ENCODE measurements at places on chromosomes 1 and 21.

DNA sequence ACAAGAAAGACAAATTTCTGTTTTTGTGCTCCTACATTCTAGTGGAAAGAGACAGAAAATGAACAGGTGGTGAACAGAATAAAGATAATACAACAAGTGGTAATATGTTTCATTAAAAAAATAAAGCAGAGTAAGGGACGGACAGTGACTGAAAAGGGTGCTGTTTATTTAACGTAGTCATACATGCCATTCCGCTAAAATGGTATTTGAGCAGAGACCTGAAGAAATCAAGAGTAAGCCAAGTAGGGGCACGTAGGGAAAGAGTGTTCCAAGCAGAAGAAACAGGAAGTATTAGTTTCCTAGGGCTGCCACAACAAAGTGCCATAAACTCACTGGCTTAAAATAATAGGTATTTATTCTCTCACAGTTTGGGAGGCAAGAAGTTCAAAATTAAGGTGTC is 65.6 kb upstream of the KCTD3 start:
- no peaks in the 10 kb centered on the region for H3K36me3 ChIP-seq
- H3K4me1 ChIP-seq: no peaks in the 10 kb centered on the region
- H3K27ac ChIP-seq: no peak overlapping the region
- peaks cover 2% of the 10 kb centered on the region for H3K27me3 ChIP-seq
- no peak overlapping the region for H3K4me3 ChIP-seq

DNA sequence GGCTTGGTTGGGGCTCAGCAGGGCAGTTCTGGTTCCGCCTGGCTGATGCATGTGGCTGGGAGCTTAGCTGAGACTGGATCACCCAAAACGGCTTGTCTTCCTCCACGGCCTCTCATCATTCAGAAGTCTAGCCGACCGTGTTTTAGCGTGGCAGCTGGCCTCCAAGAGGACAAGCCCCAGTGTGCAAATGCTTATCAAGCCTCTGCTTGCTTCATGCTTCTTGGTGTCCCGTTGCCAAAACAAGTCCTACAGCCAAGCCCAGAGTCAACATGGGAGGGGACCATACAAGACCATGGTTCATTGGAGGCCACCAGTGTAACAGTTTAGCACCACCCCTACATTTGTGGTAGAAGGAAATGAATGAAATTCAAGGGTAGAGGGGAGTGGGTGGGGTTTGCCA is 10.5 kb upstream of the KDF1 start:
- H3K36me3 ChIP-seq: no peaks in the 10 kb centered on the region
- no peak overlapping the region for H3K4me3 ChIP-seq
- H3K27ac ChIP-seq: no peak overlapping the region
- H3K4me1 ChIP-seq: peaks cover 14% of the 10 kb centered on the region
- DNase-seq: no peak

DNA sequence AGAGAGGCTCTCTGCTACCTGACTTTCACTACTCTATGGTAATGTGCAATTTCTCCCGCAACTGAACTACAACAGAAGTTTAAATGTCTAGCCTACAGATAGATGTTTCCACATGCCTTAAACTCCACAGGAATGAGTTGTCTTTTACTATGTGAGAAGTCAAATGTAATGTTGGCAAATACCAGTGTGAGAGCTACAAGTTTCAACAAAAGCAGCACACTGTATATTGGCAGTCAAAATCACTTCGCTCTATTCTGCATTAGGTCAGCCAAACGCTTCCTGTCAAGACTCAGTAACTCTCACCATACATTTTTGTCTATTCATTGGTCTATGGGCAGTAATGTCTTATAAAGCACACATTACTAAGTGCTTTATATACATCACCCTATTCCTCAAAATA is 41.9 kb downstream of the LUZP1 start:
- peaks cover 8% of the 10 kb centered on the region for H3K4me1 ChIP-seq
- no peak overlapping the region for H3K4me3 ChIP-seq
- peak; percentile 58 for DNase-seq

DNA sequence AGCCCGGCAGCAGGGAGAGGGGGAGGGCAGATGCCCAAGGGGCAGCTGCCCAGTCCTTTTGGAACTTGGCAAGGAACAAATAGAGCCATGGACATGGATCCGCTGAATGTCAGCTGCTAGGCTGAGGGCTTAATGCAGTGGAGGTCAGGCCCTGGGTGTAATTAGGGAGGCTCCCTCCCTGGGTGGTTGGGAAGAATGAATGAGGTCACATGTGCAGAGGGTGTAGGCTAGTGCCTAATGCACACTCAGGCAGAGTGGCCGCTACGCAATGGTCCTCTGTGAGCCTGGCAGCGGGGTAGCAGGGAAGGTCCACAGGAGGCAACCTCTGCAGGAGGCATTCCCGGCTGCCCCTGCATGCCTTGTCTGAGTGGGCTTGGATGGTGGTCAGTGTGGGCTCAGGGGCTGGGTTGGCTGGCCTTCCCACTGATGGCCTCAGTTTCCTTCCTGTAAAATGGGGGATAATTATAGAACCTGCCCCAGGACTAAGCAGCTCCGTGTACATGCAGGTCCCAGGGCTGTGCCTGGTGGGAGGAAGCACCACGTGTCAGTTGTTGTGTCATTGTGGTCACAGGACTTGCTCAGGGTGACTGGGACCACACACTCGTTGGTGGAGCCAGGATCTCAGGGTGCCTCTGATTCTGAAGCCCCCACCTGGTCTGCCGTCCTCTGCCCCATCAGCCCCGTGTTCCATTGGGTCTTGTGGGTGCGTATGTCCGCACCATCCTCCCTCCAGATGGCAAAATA is 81.6 kb upstream of the ACTL8 start:
- H3K4me3 ChIP-seq: no peak overlapping the region
- H3K36me3 ChIP-seq: peaks cover 56% of the 10 kb centered on the region
- no peaks in the 10 kb centered on the region for H3K27me3 ChIP-seq
- DNase-seq: no peak

DNA sequence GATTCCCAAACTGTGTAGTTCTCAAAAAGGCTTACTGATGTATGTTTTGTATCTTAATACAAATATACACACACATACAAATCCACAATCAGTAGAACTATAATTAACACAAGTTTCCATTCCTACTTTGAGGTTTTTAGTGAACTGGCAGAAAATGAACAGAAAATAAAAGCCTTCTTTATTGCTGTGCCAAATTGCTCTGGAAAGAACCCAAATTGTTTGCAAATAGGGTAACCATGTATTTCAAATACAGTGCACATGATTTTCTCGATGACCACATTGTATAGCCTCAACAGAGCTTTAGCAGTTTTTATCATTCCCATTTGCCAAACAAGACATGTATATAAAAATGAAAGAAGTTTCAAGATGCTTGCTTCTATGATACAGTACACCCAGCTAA is 173.3 kb downstream of the COL24A1 start:
- H3K4me1 ChIP-seq: no peaks in the 10 kb centered on the region
- H3K4me3 ChIP-seq: no peak overlapping the region
- no peak overlapping the region for H3K27ac ChIP-seq
- H3K36me3 ChIP-seq: no peaks in the 10 kb centered on the region
- H3K27me3 ChIP-seq: no peaks in the 10 kb centered on the region

- peak overlapping the region; percentile 98 for H3K4me3 ChIP-seq
- H3K4me1 ChIP-seq: no peaks in the 10 kb centered on the region
- peak overlapping the region; percentile 82 for H3K27ac ChIP-seq
- H3K27me3 ChIP-seq: no peaks in the 10 kb centered on the region
- DNase-seq: peak; percentile 82
Observed at GRCh38 chr1:223845037-223845809, 524 bp downstream of the TP53BP2 start.

DNA sequence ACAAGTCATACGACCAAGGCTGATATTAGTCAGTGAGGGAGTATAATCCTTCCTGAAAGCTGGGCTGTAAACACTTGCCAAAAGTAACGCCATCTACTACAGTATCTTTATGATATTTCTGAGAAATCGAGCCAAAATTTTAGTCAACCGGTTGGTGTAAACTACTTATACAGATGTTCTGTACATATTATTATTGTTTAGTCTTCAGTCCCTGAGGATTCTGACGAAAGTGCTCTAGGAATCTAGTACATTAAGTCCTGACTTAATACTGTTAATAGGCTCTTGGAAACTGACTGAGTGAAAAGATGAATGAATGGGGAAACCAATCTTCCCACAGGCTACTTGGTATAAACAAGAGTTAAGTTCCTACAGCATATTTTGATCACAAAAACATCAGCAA is 274.3 kb downstream of the USP25 start:
- DNase-seq: no peak
- H3K27ac ChIP-seq: no peak overlapping the region
- no peaks in the 10 kb centered on the region for H3K4me1 ChIP-seq
- H3K27me3 ChIP-seq: no peaks in the 10 kb centered on the region
- no peaks in the 10 kb centered on the region for H3K36me3 ChIP-seq

- H3K4me1 ChIP-seq: no peaks in the 10 kb centered on the region
- H3K27me3 ChIP-seq: no peaks in the 10 kb centered on the region
- no peak overlapping the region for H3K4me3 ChIP-seq
- H3K27ac ChIP-seq: no peak overlapping the region
- H3K36me3 ChIP-seq: no peaks in the 10 kb centered on the region
- peak; percentile 61 for DNase-seq
Observed at GRCh38 chr1:216523449-216524190, 100.4 kb upstream of the USH2A start.

DNA sequence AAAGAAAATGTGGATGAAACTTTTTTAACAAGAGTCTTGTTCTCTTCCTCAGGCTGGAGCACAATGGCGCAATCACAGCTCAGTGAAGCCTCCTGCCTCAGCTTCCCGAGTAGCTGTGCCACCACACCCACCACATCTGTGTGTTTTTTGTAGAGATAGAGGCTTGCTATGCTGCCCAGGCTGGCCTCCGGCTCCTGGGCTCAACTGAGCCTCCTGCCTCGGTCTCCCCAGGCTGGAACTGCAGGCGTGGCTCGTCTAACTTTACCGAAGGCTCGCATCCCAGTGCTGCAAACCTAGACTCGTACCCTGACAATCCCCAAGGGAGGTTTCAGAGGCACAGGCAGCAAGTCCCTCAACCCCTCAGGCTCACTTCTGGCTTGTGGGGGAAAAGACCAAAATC is 14.5 kb downstream of the SSU72 start:
- no peak overlapping the region for H3K27ac ChIP-seq
- H3K27me3 ChIP-seq: no peaks in the 10 kb centered on the region
- no peak overlapping the region for H3K4me3 ChIP-seq
- DNase-seq: no peak

GRCh38 chr1:55560266-55560665 is 345.1 kb upstream of the USP24 start:
- no peak overlapping the region for H3K4me3 ChIP-seq
- no peaks in the 10 kb centered on the region for H3K4me1 ChIP-seq
- no peak for DNase-seq
- no peak overlapping the region for H3K27ac ChIP-seq
- no peaks in the 10 kb centered on the region for H3K36me3 ChIP-seq

DNA sequence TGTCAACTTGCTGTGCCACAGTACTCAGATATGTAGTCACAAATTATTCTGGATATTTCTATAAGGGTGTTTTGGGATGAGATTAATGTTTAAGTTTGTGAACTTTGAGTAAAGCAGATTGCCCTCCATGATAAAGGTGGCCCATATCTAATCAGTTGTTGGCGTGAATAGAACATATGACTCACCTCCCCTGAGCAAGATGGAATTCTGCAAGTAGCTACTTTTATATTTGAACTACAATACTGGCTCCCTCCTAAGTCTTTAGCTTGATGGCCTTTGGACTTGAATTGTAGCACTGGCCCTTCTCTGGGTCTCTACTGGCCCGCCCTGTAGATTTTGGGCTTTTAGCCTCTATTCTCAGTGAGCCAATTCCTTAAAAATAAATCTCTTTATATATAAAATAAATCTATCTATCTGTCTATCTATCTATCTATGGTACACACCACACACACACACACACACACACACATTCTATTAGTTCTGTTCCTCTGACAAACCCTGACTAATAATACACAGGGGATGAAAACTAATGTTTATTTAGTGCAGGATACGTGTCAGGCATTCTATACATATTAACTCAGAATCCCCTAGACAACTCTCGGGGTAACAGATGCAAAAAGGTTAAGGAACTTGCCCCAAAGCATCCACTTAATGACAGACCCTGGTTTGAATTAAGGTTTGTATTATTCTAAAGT is 37.9 kb upstream of the PDC start:
- no peak overlapping the region for H3K27ac ChIP-seq
- H3K36me3 ChIP-seq: no peaks in the 10 kb centered on the region
- peak; percentile 50 for DNase-seq
- peak overlapping the region; percentile 35 for H3K4me3 ChIP-seq
- no peaks in the 10 kb centered on the region for H3K4me1 ChIP-seq

DNA sequence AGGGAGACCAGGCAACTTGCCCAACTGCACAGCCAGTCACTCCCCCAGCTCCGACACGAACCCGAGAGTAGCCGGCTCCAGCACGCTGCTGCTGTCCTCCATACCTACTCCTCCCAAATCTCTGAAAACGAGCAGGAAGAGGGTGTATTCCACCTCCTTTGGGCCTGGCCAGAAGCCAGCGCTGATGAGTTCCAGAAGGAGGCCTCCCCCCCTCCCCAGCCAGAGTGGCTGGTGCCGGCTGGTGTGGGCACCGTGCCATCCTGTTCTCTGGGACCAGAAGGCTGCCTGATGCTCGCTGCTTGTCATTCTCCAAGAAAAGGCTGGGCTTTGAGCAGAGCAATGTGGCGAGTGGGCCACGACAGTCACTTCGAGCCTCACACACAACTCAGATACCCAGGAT is 22.2 kb downstream of the KCNN3 start:
- H3K27me3 ChIP-seq: peaks cover 67% of the 10 kb centered on the region
- H3K36me3 ChIP-seq: no peaks in the 10 kb centered on the region
- no peak for DNase-seq
- no peak overlapping the region for H3K4me3 ChIP-seq
- peaks cover 2% of the 10 kb centered on the region for H3K4me1 ChIP-seq

GRCh38 chr1:30029677-30030076 is 693.7 kb downstream of the MATN1 start:
- peaks cover 5% of the 10 kb centered on the region for H3K4me1 ChIP-seq
- peaks cover 3% of the 10 kb centered on the region for H3K27me3 ChIP-seq
- H3K27ac ChIP-seq: no peak overlapping the region
- no peak for DNase-seq
- no peak overlapping the region for H3K4me3 ChIP-seq
- no peaks in the 10 kb centered on the region for H3K36me3 ChIP-seq

DNA sequence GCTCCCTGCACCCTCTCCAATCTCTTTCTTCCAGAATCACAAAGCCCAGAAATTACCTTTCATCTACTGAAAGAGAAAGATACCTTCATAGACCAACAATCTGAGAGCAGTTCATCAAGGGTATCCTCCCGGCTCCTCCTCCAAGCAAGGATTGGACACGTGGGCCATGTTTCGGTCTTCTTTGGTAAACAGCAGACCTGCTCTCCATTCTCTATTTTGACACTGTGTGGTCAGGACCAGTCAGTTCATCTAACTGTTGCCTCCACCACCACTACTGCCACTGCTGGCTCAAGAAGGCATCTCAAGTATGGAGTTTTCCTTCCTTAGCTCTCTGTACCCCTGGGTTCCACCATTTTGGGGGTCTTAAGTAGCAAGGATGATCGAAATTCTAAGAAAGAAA is 8.0 kb upstream of the LELP1 start:
- H3K27ac ChIP-seq: no peak overlapping the region
- no peaks in the 10 kb centered on the region for H3K4me1 ChIP-seq
- no peaks in the 10 kb centered on the region for H3K36me3 ChIP-seq
- H3K27me3 ChIP-seq: peaks cover 31% of the 10 kb centered on the region
- no peak for DNase-seq

- no peak for DNase-seq
- no peaks in the 10 kb centered on the region for H3K4me1 ChIP-seq
- H3K36me3 ChIP-seq: no peaks in the 10 kb centered on the region
- H3K27me3 ChIP-seq: no peaks in the 10 kb centered on the region
- no peak overlapping the region for H3K4me3 ChIP-seq
Observed at GRCh38 chr1:195376190-195376589, 1232.0 kb downstream of the KCNT2 start.

Measured in mesenchymal stem cell (in vitro differentiated cells and primary cell).